ENCODE measurements at places on chromosomes 2 and 18.

DNA sequence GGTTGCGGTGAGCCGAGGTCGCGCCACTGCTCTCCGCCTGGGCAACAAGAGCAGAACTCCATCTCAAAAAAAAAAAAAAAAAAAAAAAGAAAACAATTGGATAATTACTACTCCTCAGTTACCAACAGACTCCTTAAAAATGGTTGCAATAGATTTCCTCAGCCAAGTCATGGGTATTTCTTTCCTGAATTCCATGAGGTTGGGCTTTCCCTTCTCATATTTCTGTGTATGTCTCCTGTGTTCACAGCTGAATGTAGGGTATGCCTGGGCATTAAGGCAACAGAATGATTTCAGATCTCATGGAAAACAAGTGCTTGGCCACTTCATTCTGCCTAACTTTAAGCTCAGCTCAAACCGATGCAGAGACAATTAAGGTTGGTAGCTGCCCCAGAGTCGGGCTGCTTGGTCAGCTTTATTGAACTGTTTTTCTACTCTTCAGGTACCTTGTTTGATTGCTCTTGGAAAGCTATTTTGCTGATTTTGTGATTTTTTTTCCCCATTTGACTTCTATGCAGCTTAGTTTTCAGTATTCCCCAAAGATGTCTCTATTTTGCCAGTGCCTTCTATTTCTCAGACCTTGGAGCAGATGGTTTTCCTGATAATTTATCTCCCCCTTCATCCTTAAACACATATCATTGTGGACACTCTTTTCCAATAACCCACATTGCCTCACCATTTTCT, 24.8 kb downstream of the KIF5C start:
- DNase-seq = no peak

DNA sequence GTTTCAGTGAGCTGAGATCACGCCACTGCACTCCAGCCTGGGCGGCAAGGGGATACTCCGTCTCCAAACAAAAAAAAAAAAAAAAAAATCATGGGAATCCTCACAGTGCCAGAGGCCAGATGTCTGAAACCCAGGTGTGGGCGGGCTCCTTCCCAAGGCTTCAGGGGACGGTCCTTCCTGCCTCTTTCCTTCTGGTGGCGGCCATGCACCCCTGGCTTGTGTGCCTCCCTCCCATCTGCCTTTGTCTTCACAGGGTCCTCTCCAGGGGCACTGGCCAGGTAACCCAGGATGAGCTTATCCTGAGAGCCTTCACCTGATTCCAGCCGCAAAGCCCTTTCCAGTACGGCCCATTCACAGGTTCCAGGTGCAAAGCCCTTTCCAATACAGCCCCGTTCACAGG, 40.9 kb upstream of the GPC1 start:
- no peak for DNase-seq

DNA sequence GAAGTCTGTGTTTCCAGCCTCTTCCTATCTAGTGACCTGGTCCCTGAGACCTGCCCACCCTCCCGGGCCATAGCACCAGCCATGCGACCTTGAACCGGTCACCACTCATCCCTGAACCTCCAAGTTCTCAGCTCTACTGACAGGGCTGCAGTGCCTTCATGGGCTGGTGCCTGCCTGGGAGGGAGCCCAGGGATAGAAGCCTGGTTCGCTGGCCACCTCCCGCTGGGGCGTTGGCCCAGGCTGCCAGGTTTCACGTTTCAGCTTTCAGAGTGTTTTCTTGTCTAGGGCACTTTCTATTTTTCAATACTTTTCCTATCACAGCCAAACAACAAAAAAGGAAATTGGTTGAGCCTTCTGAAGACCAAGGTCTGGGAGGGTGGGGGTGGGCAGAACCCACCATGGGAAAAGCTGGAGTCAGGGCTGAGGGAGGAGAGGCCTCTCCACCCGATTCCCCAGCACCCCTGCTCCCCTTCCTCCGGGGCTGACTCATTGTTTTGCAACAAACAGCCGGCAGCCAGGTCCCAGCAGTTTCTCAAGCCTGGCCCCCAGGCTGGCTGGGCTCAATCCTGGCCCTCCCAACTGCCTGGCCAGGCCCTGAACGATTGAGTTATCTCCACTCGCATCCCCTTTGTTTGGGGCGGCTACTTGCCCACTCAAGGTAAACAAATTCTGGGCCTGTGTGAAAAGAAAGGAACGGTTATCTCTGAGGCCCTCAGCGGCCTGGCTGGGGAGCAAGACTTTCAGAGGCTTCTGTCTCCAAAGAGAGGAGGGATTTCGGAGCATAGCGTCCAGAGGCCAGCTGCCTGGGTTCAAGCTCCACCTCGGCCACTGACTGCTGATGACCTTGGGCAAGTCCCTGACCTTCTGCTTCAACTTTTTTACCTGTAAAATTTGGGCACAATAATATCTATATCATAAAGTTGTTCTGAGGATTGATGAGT, 47.5 kb downstream of the ZFP36L2 start:
- DNase-seq = no peak

DNA sequence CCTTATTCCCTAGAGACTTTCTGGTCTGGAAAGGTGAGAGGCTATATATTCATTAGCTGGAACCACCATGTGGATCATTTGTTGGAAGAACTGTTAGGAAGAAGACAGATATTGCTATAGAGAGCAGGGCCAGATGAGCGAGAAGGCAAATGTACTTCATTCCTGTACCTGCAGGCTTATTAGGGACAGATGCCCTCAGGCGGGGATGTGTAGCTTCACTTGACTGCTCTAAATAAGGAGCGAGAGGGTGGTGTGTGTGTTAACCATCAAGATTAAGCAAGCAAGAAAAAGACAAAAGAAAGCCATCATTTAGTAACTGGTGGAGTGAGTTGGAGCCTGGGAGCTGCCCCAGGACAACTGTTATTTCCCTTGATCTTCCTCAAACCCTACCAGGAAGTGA, 36.4 kb downstream of the NEDD4L start:
- no peak for DNase-seq

- DNase-seq = no peak
Measured at GRCh38 chr2:192123847-192124246, 70.9 kb downstream of the TMEFF2 start.

DNA sequence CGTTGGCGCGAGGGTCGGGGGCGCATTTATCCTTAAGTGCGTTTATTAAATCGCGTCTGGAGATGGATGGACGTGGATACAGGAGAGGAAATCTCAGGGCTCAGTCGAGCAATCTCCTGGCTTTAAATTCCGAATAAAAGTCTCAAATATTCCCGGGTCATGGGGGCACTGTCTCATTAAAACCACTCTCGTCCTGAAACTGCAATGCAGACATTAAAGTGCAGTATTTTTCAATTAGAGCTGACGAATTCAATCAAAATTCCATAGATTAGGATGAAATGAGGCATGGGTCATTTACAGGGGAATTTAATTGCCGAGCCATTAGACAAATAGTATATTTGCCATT, 10.7 kb upstream of the GBX2 start:
- DNase-seq = no peak

Data from NCI-H1694 (cell line).